ENCODE measurements at places on chromosomes 6 and 20. TPM values are rescaled to one million over a fixed set of nuclear protein-coding genes. Genes with fewer than 3 reads are reported as not detected.
A peak's percentile ranks its signal among the peaks of the same experiment; 100 is the strongest.

Gene RAET1E
- not detected for total RNA-seq

DNA sequence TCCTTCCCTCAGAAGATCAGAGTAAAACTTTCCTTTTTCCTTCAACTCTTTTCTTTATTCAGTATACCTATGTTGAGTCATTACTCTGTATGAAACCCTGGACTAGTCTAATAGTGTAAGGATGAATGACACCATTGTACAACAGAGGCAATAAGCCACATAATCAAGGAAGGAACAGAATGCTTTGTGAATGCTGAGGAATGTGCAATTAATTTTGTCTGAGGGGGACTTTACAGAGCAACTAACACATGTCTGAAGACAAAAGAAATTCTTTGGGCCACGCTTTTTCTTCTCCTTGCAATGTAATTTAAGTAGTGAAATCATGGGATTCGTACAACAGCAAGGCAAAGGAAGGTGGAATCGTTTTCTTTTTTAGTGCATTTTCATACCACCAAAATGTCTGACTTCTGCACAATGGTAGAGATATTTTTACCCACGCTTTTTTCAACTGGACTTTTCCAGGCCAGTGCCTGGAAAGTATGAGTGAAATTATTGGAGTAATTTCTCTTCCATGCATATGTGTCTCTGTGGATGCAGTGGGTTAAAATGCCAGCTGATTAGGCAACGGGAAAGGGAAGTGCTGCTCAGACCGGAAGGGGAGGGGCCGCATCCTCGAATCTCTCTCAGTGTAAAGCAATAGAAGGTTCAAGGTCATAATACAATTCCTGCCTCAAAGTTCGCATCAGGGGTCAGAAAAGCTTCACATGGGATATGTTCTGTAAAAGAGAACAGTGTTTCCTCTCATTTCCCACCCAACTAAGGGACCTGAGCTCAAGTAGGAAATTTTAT lies 89.9 kb upstream of the MTHFD1L start:
- no peak for DNase-seq

GRCh38 chr6:155200012-155200411 lies 63.8 kb upstream of the CLDN20 start:
- DNase-seq, result no peak

- DNase-seq, result no peak
Measured at GRCh38 chr6:66937180-66937579, 1230.2 kb upstream of the EYS start.

Gene RAET1L
- not detected for total RNA-seq

Gene ZNF391
- 4.3 TPM for total RNA-seq

GRCh38 chr20:44092551-44093248 lies 94.3 kb downstream of the JPH2 start:
- DNase-seq, result peak; percentile 65

Gene IL17F
- total RNA-seq, result not detected

GRCh38 chr6:123295672-123296071 lies 299.6 kb downstream of the CLVS2 start:
- DNase-seq, result no peak

Gene TGM2
- total RNA-seq, result 133 TPM

- DNase-seq, result no peak
Measured at GRCh38 chr6:36378243-36378920, 9.1 kb downstream of the ETV7 start.

- no peak for DNase-seq
Measured at GRCh38 chr20:34274694-34275093, 28.5 kb downstream of the AHCY start.

Gene SLC24A3
- 1.7 TPM for total RNA-seq

- no peak for DNase-seq
Measured at GRCh38 chr6:168017629-168018028, 20.2 kb downstream of the KIF25 start.

DNA sequence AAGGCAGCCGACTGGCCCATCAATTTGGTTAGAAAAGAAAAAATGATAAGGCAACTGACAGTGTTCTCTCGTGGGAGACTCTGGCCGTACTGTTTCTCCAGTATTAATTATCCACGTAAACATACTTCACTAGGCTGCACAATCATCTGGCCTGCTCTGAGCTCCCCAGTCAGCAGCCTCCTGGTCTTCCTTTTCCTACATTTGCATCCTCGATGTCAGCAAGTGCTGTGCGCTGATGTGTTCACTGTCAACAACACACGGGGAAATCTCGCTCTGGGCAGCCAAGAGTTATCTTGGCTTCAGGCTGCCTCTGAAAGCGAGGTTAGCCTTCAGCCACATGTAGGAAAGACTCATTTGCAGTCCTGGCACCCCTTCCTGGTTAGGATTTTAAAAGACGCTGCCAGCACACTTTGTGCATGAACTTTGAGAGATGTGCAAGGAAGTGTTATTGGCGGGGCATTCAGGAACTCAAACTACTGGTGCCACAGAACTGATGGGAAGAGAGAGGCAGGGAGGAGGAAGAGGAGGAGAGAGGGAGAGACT lies 460.5 kb upstream of the ARID1B start:
- no peak for DNase-seq

- DNase-seq, result no peak
Measured at GRCh38 chr6:117440706-117441525, 15.2 kb upstream of the ROS1 start.

Gene RIMS4
- total RNA-seq, result 9.0 TPM

DNA sequence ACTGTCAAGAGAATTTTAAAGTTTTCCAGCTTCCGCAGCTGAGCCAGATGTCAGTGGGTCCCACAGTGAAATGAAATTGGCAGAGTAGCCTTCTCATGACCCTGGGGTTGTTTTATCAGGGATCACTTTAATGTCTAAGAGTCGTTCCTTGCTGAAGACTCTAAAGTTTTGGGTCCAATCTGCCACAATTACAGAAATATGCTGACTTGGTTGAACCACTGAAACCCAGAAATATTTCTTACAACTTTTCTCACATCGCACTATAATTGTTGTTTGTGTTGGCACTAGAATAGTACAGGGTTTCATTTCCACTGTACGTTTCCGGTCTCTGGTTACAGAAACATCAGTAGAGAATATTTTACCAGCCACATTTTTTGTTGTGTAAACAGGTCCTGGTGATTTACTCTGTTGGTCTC lies 109.0 kb downstream of the HMGCLL1 start:
- DNase-seq, result no peak

- no peak for DNase-seq
Measured at GRCh38 chr20:1010659-1011058, 8.5 kb upstream of the RSPO4 start.

- DNase-seq, result no peak
Measured at GRCh38 chr20:48467622-48468021, 360.2 kb downstream of the PREX1 start.

Gene NMBR
- total RNA-seq, result 0.27 TPM

GRCh38 chr6:131937703-131938631 lies 13.2 kb downstream of the CCN2 start:
- no peak for DNase-seq

Gene ADAM33
- 14.8 TPM for total RNA-seq

GRCh38 chr6:66578362-66578761 lies 871.3 kb upstream of the EYS start:
- no peak for DNase-seq
